ENCODE measurements at places on chromosomes 3 and 15.
A peak's percentile ranks its signal among the peaks of the same experiment; 100 is the strongest.

DNA sequence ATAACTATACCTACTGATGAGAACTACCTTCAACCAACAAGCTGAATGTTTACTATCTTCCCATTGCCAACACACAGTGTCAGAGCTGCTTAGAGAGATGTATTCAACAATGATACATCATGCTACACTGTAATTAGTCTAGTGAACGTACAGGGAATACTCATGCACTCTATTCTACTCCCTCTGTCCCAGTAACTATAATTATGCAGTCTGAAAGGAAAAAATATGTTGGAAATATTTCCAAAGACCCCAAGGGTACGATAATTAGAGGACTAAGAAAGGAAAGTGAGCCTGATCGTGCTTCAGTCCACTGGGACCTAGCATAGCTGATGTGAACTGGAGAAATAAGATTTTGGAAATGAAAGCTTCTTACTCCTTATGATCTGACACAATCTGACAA is 36.9 kb upstream of the FSIP1 start:
- DNase-seq: no peak

DNA sequence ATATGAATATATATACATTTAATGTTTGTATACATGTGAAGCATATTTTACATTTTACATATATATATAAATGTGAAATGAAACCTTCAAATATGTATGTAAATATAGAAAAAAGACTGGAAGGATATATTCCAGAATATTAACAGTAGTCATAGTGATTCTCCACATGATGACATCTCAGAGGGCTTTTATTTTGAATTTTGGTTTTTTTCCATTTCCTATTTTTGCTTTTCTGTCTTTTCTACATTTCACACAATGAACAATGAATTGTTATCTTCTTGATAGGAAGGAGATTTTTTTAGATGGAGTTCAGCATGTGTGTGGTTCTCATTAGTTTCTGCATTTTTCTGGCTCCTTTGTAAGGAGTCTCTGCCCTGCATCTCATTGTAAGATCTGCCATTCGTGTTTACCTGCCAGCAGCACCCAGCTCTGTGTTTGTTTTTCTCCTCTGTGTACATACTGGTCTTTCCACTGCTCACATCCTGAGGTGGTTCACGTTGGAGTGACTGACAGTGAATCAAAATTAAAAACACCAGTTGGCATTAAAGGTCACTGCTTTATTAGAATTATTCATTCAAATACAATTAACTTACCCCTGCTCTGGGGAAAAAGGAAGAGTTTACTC is 425.3 kb upstream of the MDFIC2 start:
- no peak for DNase-seq

DNA sequence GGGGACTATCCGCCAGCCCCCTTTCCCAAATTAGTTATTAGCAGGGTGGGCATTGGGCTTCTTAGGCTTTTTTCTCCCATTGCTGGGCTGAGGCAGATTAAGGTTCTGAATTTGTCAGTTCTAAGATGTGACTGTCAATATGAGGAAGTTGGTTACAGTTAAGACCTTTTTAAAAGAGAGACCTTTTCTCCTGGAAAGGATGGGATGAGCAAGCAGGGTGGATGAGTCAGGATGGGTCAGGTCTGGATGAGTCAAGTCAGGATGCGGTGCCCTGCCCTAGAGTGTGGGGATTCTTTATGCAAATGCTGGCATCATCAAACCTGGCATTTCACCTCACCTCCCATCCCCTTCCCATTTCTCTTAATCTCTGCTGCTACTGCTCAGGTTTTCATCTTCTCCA is 1.9 kb downstream of the AEN start:
- no peak for DNase-seq

GRCh38 chr3:132239587-132239986 is 77.6 kb upstream of the ACP3 start:
- DNase-seq: no peak

- peak; percentile 13 for DNase-seq
These were observed 988.4 kb downstream of the EPHA3 start for GRCh38 chr3:90095811-90096210.

DNA sequence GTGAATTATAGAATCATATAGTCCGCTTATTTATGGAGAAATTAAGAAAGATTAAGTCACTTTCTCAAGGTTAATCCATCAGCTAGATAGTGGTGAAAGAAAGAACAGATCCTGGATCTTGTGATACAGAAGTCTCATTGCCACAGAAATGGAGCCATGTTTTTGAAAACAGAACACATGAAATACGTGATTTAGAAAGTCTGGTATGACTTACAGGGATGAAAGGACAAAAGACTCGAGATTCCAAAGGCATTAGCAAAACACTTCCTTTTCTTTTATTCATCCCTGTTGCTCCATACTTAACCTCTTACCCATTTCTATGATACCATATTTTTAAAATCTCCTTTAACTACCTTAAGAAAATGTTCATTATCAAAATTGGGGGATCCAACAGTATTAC is 40.0 kb upstream of the TEX9 start:
- DNase-seq: no peak

DNA sequence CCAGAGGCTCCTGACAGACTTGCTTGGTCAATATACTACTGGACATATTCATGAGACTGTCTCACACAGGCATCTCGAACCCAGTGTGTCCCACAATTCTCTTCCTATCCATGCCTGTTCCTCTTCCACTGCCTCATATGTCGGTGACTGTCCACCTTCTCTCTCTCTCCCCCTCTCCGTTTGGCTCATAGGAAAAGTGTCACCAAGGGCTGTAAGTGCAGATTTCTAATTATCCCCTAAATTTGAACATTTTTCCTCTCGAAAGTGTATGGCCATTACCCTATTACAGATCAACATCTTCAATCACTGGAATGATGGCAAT is 22.5 kb upstream of the MUC20 start:
- DNase-seq: no peak

DNA sequence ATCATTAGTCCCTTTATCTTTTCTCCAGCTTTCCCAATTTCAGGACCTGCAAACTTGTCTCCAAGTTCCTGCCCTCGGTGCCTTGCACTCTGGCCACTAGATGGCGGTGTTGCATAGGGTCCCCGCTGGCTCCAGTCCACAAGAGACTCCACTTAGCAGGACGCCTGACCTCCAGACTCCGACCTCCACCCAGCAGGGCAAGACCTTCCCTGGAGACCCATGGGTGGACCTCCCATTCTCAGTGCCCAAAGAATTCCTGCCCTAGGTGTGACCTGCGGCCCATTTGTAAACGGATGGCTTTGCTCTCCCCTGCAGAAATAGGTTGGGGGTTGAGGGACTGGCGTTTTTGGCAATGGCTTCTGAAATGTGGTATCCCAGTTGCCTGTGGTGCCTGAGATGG is 82.6 kb downstream of the LSM3 start:
- peak; percentile 92 for DNase-seq

DNA sequence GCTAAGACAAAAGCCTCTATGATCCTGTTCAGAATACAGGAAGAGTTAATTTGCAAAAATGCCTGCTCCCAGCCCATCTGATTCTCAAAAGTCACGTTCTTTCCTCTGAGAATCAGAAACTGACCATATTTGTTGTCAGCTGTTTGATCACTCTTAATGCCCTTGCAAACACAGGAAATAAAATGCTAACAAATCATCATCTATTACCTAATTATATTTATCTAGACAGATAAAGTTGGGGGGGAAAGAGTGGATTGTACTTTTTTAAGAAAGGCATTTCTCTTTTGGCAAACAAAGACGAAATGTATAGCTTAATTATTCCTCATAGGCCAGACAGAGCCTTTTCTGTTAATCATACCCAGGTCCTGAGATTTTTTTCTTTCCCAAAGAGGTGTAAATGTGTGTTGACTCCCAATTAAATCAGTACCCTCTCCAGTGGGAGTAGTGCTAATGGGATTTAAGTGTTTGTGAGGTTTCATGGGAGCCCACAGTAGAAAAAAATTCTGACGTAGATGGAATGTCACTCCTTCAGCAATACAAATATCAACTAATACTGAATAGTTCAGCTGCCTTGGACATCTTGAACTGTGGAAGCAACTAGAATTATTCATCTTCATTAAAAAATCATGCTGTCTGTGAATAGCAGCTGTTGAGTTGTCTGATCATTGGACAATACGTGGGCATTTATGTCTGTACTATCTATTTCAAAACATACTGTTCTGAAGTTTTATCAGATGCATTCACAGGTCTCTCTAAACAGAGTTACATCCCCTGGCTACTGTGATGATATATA is 22.5 kb upstream of the BNIP2 start:
- no peak for DNase-seq

- peak; percentile 73 for DNase-seq
These were observed 57.9 kb upstream of the DPH6 start for GRCh38 chr15:35603856-35604255.

DNA sequence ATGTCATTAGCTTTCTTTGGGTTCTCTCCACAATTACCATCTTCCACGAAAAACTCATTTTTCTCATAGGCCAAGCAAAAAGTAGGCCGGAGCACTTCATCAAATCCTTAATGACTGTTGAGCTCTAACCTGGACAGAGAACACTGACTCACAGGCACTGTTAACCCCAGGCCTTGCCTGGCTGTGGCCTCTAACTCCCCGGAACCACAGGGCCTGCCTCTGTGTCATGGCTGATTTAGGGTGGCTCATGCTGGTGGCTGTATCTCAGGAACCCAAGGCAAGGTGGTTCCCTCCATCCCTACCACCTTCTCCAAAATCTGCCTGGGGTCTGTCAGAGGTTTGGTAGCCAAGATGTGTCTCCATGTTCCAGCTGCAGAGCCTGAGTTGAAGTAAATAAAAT is 3.6 kb downstream of the CRTAP start:
- no peak for DNase-seq

- DNase-seq: no peak
These were observed 1.9 kb downstream of the FGF7 start for GRCh38 chr15:49424954-49425353.

- no peak for DNase-seq
These were observed 22.6 kb downstream of the METTL6 start for GRCh38 chr3:15404767-15405166.

DNA sequence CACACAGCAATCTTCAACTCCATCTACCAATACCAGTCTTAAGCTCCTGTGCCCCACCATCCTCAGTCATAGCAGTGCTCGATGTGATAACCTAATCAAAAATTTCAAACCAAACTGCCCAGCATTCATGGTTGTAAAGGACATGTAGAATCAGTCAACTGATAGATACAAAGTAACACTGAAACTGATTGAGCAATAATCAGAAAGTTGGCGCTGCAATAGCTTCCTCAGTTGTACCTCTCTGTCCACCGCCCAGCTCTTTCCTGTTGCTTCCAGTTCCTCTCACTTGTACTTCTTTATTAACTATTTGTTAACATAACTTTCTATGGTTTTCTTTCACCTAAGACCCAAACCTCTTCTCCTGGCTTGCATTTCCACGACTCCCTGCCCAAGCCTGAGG is 745.7 kb downstream of the PDCD6IP start:
- no peak for DNase-seq

GRCh38 chr15:84715441-84716035 is 401 bp downstream of the SEC11A start:
- peak; percentile 48 for DNase-seq

DNA sequence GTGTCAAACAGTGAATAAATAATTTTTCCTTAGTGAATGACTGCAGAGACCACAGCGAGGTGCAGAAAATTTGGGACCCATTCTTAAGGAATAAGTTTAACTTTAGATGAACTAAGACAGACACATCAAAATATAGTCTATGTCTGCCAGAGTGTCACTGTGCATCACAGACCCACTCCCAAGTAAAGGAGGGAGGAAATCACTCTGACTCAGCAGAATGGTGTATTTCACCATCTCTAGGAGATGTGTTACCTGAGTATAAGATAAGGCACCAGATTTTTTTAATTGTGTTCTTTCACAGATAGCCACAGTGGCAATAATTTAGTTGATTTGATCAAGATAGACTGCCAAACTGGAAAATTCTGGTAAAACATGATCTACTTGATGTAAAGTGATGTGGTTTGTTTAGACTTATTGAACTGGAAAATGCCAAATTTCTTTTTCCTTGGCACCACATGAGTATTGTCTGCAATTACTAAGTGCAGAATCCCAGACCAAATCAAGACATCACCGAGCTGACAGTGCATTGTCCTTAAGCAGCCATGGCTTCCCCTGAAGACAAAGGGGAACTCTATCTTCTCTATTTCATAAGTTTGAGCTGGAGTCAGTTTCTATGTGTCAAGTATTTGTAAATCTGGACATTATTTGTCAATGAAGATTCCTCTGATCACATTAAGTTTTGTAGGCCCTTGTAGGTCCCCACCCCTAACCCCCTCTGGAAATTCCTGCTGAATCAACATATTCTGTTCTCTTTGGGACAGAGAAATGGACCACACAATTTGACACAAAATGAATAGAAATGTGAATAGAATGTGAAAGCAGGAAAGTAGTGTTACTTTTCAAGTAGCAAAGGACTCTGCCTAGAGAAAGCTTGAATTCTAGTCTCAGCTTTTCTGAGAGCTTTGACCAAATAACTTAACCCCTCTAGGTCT is 47.6 kb downstream of the TIPARP start:
- no peak for DNase-seq

GRCh38 chr3:178546079-178546478 is 9.8 kb downstream of the KCNMB2 start:
- DNase-seq: no peak

DNA sequence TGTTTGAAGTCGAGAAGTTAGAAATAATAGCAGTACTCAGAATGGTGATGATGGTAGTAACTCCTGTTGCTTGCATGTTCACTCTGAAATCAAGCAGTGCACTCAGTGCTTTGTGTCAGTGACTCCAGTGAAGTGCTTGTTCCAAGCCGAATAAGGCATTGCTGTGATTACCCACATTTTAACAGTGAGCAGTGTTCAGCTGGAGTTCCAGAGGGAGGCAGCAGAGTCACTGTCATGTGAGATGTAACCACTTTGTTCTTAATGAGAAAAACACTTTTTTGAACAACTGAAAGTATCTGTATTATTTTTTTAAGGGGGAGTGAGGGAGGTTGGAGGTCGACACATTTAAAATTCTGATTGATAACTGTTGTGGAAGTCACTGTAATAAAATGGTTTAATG is 3.7 kb downstream of the MDFIC2 start:
- DNase-seq: peak; percentile 30

DNA sequence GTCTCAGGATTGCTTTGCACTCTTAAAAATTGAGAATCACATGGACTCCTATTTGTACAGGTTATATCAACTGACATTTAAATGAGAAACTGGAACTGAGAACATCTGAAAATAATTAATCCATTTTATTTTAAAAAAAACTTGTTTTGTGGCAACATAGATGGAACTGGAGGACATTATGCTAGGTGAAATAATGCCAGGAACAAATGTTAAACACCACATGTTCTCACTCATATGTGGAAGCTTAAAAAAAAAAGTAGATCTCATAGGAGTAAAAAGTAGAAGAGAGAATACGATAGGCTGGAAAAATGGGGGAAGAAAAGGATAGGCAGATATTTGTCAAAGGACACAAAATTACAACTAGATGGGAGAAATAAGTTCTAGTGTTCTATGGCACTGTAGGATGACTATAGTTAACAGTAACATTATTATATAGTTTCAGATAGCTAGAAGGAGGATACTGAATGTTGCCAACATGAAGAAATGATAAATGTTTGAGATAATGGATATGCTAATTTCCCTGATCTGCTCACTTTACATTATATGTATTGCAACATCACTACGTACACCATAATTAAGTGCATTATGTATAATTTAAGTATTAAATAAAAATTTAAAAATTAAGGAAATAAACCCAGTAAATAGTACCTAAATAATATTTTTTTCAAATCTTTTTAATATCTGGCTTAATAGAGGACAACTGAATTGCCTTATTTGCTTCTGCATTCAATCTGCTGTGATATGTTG is 100.5 kb upstream of the TSPAN3 start:
- DNase-seq: no peak
